ENCODE measurements at places on chromosomes 6 and 20.

DNA sequence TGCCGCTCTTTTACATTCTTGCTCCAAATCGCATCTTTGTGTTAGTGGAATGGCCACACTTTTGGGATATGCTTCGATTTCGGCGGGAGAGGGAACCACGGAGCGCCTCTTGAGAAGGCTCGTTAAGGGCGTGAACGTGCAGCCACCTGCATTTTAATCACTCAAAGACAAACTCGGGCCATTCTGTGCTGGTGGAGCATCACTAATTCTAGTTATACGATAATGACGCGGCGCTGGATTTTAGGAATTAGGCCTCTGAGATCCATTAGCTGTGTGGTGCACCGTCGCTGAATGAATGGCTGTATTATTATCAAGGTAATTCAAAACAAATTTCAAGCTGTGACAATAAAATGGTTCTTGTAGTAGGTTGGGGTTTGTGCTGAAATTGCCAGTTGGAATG, 305.6 kb downstream of the CDH4 start:
- no peak for DNase-seq

DNA sequence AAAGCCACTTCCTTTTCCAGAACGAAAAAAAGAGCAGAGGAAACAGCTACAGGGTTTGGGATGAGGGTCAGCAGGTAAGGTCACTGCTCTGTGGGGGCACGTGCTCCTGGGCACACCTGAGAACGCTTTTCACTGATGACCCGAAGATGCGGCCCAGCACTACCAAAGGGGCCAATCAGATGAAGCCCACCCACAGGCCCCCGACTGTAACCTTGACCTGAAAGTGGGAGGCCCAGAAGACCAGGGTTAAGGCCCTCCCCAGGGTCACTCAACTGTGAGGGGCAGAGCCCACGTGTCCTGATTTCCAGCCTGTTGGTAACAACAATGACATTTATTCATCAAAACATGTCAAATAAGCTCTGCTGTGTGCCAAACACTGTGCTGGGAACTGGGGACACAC, 108.0 kb downstream of the BMP7 start:
- no peak for DNase-seq

DNA sequence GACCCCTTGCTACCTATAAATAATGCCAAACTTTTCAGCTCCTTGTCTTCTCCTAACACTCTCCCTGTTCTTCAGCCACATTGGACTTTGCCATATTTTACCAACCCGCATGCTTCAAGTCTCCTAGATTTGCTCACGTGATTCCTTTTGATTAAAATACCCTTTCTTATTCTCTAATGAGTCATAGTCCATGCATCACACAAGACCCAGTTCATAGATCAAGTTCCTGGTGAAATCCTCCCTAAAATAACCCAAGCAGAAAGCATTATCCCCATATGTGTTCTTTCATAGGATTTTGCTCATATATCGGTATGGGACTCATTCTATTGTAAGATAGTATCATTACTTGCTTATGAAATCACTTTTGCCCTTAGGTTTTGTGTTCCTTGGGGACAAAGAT, 108.9 kb upstream of the STXBP5 start:
- DNase-seq = no peak

GRCh38 chr20:49846206-49846807, 33.7 kb downstream of the SLC9A8 start:
- DNase-seq = peak; percentile 41

DNA sequence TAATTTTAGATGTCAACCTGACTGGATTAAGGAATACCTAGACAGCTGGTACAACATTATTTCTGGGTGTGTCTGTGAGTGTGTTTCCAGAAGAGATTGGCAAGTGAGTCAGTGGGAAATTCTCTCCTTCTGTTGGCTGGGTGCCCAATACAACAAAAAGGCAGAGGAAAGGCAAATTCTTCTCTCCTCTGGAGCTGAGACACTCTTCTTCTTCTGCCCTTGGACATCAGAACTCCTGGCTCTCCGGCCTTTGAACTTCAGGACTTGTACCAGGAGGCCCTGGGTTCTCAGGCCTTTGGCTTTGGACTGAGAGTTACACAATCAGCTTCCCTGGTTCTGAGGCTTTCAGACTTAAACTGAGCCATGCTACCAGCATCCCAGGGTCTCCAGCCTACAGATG, 7.8 kb upstream of the BTN3A1 start:
- peak; percentile 53 for DNase-seq

DNA sequence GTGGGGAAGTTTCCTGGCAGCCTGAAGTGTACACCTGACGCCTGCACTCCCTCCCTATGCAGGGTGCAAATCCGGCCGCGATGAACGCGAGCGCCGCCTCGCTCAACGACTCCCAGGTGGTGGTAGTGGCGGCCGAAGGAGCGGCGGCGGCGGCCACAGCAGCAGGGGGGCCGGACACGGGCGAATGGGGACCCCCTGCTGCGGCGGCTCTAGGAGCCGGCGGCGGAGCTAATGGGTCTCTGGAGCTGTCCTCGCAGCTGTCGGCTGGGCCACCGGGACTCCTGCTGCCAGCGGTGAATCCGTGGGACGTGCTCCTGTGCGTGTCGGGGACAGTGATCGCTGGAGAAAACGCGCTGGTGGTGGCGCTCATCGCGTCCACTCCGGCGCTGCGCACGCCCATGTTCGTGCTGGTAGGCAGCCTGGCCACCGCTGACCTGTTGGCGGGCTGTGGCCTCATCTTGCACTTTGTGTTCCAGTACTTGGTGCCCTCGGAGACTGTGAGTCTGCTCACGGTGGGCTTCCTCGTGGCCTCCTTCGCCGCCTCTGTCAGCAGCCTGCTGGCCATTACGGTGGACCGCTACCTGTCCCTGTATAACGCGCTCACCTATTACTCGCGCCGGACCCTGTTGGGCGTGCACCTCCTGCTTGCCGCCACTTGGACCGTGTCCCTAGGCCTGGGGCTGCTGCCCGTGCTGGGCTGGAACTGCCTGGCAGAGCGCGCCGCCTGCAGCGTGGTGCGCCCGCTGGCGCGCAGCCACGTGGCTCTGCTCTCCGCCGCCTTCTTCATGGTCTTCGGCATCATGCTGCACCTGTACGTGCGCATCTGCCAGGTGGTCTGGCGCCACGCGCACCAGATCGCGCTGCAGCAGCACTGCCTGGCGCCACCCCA, 1.2 kb downstream of the GPR6 start:
- no peak for DNase-seq

DNA sequence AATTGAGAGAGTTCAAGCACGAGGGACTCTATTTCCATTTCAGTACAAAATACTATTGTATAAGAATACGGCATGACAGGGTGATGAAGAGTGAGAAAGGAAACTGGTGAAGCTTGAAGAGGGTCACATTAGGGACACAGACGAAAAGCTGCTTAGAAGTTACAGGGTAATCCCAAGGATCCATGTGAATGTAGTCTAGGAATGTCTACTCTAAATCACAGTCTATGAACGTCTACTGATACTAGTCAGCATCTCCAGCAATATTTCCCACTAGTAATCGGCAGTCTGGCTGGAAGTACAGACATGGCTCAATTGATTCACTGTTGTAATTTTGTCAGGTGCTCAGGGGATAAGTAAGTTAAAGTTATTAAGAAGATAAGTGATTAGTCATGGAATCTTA, 156.4 kb downstream of the ASCC3 start:
- DNase-seq = no peak

DNA sequence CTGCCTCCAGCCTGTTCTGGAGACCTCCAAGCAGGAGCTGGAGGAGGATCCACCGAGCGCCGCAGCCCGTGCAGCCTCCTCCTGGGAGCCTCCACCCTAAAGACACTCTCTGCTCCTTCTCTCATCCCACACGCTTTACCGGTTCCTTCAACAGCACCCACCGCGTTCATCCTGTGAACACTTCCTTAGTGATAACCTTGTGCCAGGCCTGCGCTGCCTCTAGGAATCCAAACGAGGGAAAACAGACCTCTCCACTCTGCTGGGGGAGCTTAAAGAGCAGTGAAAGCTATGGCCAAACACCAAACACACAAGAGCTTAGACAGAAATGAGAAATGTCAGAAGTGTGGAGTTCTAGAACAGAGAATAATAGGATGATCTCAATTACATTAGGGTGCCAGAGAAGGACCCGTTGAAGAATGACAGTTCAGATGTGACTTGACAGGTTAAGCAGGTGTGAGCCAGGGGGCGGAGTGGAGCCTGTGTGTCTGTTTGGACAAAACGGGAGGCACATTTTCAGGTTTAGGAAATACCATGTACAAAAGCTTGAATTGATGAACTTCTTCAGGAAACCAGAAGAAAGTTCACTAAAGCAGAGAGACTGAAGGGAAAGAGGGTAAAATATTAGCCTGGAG, 28.5 kb upstream of the HLA-DRB5 start:
- no peak for DNase-seq
